Astrocyte of the spinal cord (primary cell): ENCODE measurements at places on chromosomes 4 and X.
A peak's percentile ranks its signal among the peaks of the same experiment; 100 is the strongest.

DNA sequence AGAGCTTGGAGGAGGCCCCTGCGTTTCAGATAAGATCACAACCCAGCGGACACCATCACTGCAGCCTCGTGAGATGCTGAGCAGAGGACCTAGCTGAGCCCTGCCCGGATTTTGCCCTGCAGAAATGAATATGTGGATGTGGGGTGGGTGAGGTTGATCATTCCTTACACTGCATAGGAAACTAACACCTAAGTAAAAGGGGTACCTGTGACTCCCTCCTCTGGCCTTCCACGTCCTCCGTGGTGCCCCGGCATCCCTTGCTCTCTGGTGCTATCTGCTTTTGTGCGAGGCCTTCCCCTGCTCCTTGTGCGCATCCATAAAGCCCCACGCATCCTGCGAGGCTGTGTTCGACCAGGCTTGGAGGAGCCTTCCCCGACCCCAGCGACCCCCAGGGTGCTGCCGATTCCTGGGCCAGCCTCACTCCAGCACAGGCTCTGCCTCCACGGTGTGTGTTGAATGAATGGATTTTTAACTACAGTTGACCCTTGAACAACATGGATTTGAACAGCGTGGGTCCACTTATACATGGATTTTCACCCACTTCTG lies 25.6 kb upstream of the GPR78 start:
- DNase-seq: no peak

GRCh38 chr4:40721730-40722171 lies 28.0 kb upstream of the NSUN7 start:
- DNase-seq: peak; percentile 69

DNA sequence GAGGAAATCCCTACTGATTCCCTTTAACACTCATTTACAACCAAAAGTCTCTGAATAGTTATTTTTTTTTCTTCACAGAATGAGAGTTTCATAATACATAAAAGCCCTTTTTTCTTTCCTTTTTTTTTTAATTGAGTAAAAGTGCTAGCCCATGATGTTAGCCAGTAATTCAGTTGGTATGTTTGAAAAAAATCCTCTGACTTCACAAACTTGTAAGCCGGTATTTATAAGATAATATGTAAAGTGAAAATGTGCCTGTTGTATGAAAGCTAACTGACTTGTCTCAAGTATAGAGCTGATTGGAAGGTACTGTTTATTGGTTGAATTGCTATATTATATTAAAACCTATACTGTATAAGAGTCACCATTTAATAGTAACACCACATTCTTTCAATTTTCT lies 70.2 kb upstream of the NEIL3 start:
- DNase-seq: no peak

- no peak for DNase-seq
Measured at GRCh38 chrX:7318241-7318640, 170.3 kb upstream of the PUDP start.

DNA sequence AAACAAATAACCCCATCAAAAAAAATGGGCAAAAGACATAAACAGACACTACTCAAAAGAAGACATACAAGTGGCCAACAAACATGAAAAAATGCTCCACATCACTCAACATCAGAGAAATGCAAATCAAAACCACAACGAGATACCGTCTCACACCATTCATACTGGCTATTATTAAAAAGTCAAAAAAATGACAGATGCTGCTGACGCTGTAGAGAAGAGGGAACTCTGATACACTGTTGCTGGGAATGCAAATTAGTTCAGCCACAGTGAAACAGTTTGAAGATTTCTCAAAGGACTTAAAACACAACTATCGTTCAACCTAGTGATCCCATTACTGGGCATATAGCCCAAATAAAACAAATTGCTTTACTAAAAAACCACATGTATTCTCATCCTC lies 671.2 kb upstream of the FTHL17 start:
- no peak for DNase-seq

- no peak for DNase-seq
Measured at GRCh38 chrX:152945021-152945979, 47.4 kb downstream of the ZNF185 start.

GRCh38 chr4:72432282-72432681 lies 136.7 kb downstream of the ADAMTS3 start:
- no peak for DNase-seq

DNA sequence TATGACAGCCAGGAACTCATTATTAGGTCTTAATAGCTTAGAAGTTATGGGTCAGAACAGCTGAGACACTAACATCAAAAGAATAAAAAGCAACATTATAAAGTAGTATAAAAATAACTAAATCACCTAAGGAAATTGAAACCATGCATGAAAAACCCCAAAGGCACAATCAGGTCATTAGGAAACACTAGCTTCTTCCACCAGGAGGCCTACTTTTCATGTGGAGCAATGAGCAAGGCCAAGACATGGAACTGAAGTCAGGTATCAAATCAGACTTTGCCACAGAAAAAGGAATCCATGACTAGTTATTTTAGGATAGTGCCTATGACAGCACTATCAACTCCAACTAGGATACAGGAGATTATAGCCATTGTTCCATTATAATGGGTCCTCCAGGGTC lies 7.9 kb downstream of the HUWE1 start:
- DNase-seq: no peak
